ENCODE measurements at places on chromosomes 2 and 18.

- DNase-seq = no peak
These were observed 21.2 kb downstream of the ADRA2B start for GRCh38 chr2:96095116-96095636.

DNA sequence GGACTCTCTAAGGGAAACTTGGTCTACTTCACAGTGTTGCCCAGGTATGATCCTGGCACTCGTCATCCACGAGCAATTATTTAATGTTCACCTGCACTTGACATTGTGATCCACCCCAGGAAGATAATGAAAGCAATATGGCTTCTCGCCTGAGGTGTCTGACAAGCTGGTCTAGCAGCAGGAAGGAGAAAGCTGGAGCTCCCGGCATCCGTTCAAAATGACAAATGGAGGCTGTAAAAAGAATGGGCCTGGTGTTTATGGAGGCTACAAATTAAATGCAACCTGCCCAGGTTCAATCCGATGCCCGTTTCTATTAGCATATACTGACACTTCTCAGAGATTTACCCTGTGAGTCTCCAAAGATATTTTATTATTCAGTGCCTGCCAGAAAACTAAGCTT is 317.6 kb downstream of the CTNNA2 start:
- DNase-seq = no peak

DNA sequence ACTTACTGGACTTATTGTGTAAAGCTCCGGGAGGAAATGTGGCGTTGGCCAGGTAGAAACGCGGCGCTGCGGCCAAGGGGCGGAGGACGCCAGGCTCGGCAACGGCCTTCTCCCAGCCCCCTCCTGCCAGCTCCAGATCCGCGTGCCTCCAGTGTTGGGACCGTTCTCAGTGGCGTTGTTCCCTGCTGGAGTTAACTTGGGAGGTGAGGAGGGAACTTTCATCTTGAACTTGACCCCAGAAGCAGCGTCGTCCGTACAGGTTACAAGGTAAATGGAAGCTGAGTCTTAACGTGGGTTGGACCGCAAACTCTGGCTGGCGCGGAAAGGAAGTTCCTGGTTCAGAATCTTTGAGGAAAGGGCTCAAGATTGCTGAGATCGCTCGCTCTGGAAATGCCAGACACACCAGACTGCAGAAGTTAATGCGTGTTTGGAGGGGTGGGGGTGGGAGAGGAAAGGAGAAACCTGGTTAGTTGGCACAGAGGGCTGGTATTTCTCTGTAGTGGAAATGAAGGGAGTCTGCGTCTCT is 1.3 kb downstream of the TANC1 start:
- peak; percentile 28 for DNase-seq

- DNase-seq = no peak
These were observed 1.9 kb upstream of the ZFP36L2 start for GRCh38 chr2:43228321-43228751.

GRCh38 chr2:211367711-211368110 is 811.3 kb downstream of the CPS1 start:
- DNase-seq = peak; percentile 8

- DNase-seq = peak; percentile 8
These were observed 3.2 kb downstream of the TEKT4 start for GRCh38 chr2:94874277-94874997.

DNA sequence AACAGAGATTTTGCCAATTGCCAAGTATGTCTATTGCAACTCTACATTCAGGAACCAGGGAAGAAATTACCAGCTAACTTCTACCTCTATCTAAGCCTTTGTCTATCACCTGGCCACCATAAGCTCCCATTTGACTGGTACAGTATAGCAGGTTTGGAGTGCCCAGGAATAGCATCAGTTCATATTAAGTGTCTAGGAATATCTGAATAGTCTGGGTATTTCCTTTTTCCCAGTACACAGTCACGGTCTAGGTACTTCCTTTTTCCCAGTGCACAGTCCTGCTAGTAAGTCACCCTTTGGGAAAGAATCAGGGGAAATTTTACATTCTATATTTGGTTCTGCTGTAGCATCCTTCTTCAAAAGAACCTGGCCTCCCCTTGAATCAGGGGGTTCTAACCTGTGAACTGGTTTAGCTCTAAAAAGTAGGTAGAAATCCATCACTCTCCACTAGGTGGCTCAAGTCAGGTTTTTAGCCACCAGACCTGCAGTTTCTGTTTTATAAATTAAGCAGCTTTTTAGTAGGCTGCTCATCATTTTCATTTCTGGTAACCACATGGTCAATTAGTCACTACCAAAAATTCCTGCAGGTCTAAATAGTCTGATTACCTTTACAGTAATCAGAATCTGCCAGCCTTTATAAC is 49.3 kb upstream of the DNAJC10 start:
- peak; percentile 42 for DNase-seq

DNA sequence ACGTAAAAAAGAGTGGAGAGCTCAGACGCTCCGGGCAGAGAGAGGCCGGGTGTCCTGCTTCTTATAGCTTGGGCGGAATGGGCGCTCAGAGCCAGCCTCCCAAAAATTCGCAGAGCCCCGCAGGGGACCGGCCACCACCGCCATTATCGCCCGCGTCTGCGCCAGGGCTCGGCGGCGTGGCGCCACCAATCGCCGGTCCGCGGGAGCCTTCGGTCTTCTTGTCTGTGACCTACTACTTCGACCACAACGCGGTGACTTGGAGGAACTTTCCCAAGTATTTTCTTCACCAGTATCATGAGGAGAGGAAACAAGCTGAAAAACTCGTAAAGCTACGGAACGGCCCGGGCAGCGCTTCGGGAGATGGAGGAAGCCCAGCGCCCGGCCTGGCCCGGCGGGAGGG is 1138.1 kb upstream of the CHAC2 start:
- no peak for DNase-seq

DNA sequence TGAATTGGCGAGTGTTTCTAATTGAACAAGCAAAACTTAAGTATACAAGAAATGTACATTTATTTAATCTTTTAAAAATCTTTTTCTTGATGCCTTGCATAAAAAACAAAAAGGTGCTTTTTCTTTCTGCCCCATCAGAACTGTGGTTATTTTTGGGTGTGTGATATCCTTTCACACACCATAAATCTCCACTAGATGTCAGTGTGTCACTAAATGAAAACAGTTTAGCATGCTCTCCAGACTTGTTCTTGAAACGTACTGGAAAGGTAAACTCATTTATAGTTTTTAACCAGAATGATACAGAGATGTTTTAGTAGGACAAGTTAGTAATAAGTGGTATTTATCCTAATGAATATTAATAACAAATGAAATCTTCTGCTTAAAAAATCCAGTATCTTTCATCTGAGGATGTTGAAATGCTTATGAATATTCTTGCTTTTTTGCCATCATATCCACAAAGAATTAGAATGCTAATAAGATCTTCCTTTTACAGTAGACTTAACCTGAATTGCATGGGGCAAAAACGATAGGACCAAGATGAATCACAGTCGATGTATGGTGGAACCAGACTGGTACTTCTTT is 96.8 kb downstream of the UBE2E3 start:
- peak; percentile 56 for DNase-seq

DNA sequence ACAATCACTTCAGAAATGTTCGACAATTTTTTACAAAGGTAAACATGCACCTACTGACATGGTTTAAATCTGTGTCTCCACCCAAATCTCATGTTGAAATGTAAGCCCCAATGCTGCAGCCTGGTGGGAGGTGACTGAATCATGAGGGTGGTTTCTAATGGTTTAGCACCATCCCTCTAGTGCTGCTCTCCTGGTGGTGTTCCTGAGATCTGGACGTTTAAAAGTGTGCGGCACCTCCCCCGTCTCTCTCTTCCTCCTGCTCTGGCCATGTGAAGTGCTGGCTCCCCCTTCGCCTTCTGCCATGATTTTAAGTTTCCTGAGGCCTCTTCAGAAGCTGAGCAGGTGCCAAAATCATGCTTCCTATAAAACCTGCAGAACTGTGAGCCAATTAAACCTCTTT is 28.3 kb downstream of the MAP3K2 start:
- DNase-seq = no peak

DNA sequence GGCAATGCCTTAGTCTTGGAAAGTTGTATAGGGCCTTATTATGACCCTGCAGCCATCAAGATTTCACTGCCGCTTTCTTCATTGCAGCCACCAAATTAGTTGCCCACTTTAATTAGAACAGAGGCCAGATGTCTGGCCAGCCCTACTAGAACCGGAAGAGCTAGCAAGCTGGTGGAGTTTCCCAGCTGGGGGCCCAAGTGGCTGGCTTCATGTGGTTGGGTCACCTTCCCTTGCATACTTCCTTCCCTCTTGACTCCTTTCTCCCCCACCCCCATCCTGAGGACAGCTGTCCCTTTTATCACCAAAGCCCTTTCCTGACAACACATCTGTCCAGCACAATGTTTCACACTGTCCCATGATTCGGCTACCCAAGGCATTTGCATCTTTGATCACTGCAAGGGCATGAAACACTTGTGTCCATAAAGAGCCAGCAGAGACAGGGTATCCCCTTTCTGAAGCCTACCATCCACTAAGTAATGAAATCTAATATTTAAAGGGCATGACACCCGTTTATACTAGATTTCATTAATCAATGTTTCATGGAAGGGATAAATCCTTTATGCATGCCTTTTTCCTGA is 187.2 kb downstream of the BCL11A start:
- no peak for DNase-seq

GRCh38 chr2:119647440-119648169 is 31.4 kb upstream of the TMEM177 start:
- DNase-seq = peak; percentile 86

DNA sequence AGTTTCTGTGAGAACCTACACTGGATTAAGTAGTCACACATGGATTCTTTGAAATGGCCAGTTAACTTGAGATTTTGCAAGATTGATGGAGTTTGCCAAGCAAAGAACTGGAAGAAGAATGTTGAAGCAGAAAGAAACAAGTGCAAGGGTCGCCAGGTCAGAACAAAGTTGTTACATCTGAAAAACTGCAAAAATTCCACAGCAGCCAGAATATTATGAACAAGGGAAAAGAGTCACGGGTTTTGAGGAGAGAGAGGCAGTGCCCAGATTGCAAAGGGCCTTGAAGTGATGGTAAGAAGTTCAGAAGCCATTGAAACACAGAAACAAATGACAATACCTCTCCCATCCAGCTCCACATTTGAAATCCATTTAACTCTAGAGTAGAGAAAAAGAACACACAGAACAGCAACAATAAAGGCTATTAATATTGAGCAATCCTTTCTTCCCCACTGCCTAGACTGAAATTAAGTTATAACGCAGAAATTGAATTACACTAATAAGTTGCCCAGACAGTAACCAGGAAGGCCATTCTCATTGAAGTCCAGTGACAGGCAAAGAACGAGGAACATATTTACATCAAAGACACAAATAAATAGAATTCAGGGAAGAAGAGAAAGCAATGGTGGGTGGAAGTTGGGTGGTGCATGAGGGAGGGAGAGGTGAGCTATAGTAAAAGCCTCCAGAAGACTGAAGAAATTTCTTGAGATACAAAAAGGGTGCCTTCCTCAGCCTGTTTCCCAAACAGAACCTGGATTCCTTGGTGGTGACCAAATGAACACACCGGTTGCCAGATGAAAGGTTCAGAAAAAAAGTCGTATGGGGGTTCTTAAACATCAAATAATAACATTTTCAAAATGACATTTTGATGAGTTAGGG is 80.6 kb downstream of the ARHGAP15 start:
- no peak for DNase-seq

GRCh38 chr2:150147889-150148683 is 339.4 kb downstream of the RND3 start:
- peak; percentile 54 for DNase-seq

GRCh38 chr2:202172439-202173211 is 65.8 kb downstream of the SUMO1 start:
- DNase-seq = peak; percentile 16

- no peak for DNase-seq
These were observed 809.0 kb downstream of the BCL11A start for GRCh38 chr2:59744436-59744835.

DNA sequence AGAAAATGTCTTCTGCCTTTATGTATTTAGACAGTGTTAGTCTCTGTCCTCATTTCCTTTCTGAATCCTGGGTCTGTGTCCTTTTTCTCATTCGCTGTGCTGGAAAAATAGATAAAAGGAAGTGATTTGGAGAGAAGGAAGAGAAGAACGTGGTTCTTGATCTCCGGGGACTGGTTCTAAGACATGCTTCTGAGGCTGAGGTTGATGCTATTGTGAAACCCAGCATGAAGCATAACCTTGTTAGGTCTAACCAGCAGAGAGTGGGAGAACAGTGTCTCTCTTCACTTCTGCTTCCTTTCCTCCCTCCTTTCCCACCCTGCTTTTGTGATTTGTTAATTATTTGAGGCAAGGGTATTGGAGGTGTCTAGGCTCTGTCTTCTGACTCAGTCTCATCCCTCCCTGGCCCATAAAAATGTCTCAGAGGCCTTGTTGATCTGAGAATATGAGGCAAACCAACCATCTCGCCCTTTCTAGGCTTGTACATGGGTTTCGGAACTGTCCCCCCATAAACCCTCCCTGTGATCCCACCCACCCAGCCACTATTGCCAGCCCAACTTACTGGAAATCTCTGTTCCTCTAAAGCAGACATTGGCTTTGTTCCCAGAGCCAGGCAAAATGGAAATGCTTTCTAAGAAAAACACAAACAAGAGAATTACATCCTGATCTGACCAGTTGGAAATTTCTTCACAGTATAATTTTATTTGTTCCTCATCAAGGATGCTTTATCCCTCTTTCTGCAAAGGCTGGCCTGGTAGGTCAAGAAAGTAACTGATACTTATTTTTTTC is 360.6 kb upstream of the TNP1 start:
- peak; percentile 69 for DNase-seq

DNA sequence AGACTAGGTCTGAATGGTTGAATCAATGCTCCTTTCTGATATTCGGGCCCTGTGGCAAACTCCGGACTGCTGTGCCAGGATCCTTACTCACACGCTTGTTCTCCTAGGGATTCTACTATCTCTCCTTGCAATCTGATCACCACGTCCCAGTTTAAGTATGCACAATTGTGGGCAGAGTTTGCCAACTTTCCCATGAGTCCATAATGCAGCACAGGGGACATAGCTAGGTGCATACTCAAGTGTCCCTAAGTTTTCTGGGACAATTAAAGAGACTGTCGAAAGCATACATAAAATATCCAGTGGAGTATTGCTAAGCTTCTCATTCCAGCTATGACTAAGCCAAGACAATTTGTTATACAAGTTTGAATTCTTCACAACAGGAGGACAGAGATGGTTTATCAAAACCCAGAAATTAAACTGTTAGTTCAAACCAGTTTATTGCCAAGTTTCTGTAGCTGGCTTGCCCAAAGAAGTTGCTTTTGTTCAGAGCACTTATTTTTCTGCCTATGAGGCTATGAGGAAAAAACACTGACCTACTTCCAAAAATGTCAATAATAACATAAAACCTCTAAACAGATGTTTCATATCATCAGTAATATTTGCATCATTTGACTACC is 136.1 kb downstream of the EXOC6B start:
- DNase-seq = no peak

GRCh38 chr2:80050246-80050645 is 254.3 kb downstream of the LRRTM1 start:
- no peak for DNase-seq

DNA sequence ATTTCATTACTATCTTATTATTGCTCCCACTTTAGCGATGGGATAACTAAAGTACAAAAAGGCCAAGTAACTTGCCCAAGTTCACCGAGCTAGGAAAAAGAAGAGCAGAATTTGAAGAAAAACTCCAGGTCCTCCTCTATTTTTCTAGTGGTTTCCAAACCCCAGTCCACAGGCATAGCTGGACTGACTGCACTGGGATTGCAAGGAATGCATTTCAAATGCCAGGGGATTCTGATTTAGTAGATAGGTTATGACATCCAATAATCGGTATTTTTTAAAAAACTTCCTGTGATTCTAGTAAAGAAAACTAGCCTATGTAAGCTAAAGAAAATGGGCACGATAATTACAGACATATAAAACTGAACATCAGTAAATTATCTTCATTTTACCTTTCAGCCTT is 62.7 kb upstream of the GALNT5 start:
- DNase-seq = no peak
